ENCODE measurements at places on chromosomes 3 and 15.

DNA sequence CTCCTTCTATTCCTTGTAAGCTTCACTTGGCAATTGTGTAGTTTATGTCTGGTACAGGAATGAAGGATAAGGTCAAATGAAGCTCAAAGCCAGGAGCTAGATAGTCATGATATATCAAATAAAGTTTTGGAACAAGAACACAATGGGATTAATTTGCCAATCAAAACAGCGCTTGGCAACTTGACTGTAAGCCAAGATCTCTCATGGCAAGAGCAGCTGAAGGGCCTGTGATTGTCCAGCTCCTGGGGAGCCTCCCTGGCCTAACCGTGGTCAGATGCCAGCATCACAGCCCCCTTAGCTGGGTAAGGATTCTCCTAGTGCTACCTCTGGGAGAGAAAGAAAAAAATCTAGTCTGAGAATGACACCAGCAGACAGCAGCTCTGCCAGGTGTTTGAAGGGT lies 97.2 kb downstream of the LIPC start:
- no peak for DNase-seq

- DNase-seq = no peak
These were observed 42.0 kb downstream of the THBS1 start for GRCh38 chr15:39622660-39623516.

DNA sequence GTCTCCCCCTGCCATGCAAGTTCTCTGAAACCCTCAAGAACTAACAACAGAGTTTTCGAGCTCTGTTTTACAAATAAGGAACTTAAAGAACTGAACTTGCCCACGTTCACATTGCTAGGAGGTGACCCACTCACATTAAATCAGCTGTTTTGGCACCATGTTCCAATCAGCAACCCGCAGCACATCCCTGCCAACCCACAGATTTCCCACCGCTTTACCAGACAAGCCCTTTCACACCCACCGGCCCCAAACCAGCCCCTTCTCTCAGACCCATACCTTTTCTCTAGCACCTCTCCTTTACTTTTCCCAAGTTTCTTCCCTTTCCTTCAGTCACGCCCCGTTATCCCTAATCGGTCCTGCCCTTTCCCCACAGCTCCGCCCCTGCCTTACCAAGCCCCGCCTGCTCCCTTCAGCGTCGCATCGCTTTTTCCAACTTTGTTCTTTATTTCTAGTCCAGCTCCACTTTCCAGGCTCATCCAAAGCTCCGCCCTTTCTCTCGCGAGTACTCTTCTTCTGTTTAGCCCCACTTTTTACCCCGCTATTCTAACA lies 804 bp upstream of the BRPF1 start:
- DNase-seq = no peak

GRCh38 chr15:44616974-44617373 lies 46.5 kb downstream of the SPG11 start:
- DNase-seq = no peak

DNA sequence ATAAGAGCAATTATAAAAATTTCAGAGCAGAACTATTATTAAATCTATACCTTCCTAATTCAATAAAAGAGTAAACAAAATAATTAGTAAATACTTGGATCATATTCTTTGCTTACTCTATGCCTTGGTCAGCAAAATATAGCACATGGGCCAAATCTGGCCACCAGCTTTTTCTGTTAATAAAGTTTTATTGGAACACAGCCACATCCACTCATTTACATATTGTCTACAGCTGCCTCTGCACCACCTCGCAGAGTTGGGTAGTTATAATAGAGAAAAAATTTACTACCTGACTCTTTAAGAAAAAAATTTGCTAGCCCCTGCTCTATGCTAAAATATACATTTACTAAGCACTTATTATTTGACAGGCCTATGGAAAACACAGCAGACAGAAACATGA lies 32.2 kb upstream of the GANC start:
- no peak for DNase-seq

GRCh38 chr3:129705274-129705673 lies 98.8 kb upstream of the PLXND1 start:
- no peak for DNase-seq

DNA sequence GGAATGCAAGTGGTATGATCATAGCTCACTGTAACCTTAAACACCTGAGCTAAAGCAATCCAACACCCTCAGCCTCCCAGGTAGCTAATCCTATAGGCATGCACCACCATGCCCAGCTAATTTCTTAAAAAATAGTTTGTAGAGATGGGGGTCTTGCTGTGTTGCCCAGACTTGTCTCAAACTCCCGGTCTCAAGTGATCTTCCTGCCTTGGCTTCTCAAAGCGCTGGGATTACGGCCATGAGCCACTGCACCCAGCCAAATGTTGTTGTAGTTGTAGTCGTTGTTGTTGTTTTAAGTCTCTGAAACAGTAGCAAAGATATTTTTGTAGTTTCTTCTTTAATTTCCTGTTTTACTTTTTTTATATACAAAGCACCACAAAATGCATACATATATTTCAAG lies 616.6 kb downstream of the NAALADL2 start:
- no peak for DNase-seq

DNA sequence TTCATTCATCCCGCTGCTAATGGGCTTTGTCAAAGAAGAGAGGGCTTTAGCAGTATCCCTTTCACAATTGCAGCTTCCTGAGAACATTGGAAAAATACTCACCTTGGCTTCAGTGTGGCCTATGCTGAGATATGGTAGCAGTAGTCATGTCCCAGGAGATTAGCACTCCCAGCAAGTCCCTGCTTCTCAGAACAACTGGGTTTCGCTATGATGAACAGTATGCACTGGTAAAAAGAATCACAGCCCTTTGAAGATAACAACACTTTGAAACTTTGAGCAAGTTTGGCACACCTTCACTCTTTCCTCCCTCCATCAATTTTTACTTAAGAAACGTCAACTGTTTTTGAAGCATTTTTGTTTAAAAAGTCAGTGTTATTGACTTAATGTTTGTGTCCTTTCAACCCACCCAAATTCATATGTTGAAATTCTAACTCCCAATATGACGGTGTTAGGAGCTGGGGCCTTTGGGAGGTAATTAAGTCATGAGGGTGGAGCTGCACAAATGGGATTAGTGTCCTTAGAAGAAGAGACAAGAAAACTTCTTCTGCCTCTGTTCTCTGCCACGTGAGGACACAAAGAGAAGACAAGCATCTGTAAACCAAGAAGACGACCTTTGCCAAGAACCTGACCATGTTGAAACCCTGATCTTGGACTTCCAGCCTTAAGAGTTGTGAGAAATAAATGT lies 17.8 kb upstream of the PLSCR4 start:
- DNase-seq = no peak

GRCh38 chr3:49570028-49570654 lies 15.9 kb downstream of the BSN start:
- DNase-seq = no peak

GRCh38 chr3:150372722-150373121 lies 35.4 kb upstream of the TSC22D2 start:
- no peak for DNase-seq

- no peak for DNase-seq
These were observed 8.6 kb downstream of the GPR15 start for GRCh38 chr3:98540346-98540745.

DNA sequence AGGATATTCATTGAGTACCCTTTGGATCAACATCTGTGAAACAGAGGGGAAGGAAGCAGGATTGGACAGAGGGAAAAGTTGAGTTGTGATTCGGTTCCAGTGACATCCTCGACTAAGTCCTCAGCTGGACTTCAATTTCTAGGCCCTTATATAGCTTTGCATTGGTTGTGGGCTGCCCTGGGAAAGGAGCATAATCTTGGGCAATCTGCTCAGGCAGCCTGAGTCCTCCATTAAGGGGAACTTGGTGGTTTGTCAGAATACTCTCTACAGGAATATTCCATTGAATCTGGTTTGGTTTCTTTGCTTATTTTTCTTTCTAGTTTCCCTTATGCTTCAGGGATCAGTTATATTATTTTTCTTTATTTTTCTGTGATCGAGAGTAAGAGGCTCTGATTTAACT lies 94.1 kb downstream of the TCF12 start:
- no peak for DNase-seq

GRCh38 chr3:141875893-141876380 lies 506 bp upstream of the ATP1B3 start:
- DNase-seq = peak; percentile 72

GRCh38 chr15:58536414-58536813 lies 104.6 kb downstream of the LIPC start:
- DNase-seq = no peak

DNA sequence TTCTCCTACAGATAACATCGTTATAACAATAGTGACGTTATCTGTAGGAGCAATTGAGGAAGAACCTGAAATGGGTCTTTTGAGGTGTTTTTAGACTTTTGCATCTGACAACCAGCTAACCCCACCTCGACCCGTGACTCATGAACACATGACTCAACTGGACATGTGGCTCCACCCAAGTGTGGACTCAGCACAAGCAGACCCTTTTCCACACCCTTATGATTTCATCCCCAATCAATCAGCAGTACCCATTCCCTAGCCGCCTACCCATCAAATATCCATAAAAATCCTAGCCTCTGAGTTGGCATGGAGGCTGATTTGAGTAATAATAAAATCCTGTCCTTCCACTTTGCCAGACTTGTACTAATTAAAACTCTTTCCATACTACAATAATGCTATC lies 255.4 kb downstream of the ARPP21 start:
- no peak for DNase-seq

DNA sequence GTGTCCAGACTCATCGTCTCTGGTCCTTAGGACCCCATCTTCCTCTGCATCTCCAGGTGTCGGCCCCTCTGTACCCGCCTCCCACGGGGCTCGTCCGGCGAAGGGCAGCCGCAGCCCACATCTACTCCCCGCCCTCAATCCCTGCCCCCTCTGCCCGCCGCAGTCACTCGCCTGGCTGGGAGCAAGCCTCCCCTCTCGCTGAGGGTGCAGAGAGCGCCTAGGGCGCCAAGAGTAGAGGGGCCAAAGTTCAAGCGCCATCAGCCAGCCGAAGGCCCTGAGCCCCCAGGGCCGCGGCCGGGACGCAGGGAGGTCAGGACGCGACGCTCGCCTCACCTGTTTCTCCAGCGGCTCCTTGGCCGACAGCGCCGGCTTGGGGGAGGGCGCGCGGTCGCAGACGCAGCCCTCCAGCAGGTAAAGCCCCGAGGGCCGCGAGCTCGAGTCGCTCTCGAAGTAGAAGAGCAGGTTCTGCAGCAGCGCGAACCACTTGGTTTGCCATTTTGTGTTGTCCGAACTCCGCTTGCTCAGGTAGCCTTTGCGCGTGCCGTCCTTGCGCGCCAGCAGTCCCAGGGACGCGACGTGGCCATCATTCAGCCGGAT lies 592 bp downstream of the RASGRF1 start:
- no peak for DNase-seq

GRCh38 chr3:194485881-194486539 lies 792 bp downstream of the ATP13A3 start:
- DNase-seq = peak; percentile 63

- DNase-seq = no peak
These were observed 1.1 kb upstream of the WDR5B start for GRCh38 chr3:122416966-122417365.

DNA sequence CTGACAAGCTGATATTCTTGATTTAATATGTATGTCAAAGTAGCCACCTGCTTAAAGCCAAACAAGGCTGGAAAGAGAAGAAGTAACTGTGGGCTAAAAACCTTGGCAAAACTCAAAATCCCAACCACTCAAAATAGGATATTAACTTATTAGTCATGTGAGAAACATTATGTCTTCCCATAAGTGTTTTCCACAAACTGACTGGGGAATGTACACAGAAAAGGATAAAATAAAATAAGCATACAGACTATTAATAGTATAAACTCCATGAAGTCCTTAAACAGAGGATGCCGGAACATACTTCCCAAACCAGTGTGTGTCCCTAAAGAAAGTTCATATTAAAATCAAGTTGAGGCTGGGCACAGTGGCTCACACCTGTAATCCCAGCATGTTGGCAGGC lies 263.7 kb upstream of the THBS1 start:
- no peak for DNase-seq

- DNase-seq = no peak
These were observed 55.0 kb upstream of the NR2E3 start for GRCh38 chr15:71755092-71755970.

DNA sequence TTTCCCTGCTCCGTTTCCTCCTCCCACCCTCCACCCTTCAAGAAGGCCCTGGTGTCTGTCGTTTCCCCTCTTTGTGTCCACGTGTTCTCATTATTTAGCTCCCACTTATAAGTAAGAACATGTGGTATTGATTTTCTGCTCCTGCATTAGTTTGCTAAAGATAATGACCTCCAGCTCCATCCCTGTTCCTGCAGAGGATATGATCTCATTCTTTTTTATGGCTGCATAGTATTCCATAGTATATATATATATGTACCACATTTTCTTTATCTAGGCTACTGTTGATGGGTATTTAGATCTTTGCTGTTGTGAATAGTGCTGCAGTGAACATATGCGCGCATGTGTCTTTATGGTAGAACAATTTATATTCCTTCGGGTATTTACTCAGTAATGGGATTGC lies 4.8 kb downstream of the ST6GAL1 start:
- DNase-seq = no peak

DNA sequence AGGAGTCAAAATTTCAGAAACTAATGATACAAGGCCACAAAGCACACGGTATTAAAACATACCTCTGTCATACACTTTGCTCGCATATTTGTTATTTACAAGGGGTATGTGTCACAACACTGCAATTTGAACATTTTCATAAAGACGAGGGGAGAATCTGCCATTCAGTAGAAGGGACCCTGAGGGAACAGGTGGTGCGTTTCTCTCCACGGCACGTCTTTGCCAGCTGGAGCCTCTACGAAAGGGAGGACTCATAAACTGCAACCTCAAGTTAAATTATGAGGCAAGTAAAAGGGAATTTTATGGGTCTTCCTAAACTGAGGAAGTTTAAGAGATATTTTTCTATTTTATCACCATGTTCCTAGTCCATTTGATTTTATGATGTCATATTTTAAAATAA lies 19.1 kb downstream of the ATP10A start:
- no peak for DNase-seq

- DNase-seq = no peak
These were observed 6.9 kb upstream of the SACM1L start for GRCh38 chr3:45682311-45682710.

DNA sequence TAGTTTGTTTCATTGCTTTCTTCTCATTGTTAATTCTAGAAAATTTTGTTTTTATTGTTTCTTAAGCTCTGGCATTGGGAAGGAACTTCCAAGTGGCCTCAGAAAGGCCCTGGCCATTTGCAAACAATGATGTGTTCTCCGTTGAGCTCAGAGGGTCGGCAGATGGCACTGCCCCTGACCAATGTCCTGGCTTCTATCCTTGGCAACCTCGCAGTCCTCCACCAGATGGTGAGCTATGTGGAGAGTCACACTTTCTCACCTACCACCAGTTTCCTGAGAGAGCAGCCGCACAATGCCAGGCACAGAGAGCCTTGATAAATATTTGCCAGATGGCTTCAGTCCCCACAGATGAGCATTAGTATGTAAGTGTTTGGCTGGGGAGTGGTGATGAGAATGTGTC lies 343.7 kb downstream of the EPHB1 start:
- DNase-seq = no peak

- DNase-seq = no peak
These were observed 303.2 kb downstream of the TIGIT start for GRCh38 chr3:114597012-114597411.

DNA sequence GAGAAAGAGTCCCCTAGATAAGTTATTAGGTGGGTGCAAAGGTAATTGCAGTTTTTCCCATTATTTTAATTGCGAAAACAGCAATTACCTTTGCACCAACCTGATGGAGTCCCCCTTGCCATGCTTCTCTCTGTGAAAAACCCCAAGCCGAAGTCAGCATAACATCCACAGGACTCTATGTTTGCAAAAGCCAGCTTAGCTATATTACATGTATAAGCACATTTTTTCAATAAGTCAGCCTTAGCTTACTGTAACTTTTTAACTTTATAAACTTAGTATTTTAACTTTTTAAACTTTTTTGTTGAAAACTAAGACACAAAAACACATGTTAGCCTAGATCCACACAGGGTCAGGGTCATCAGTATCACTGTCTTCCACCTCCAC lies 21.4 kb upstream of the MUC20 start:
- no peak for DNase-seq

Measured in stimulated activated naive CD8-positive, alpha-beta T cell treated with anti-CD3 and anti-CD28 coated beads, Interleukin-15, Interleukin-2, amounts not matched to agents 100 U/mL and 50 U/mL, for 24 hours (primary cell).